ENCODE measurements at places on chromosomes 1 and 21.

DNA sequence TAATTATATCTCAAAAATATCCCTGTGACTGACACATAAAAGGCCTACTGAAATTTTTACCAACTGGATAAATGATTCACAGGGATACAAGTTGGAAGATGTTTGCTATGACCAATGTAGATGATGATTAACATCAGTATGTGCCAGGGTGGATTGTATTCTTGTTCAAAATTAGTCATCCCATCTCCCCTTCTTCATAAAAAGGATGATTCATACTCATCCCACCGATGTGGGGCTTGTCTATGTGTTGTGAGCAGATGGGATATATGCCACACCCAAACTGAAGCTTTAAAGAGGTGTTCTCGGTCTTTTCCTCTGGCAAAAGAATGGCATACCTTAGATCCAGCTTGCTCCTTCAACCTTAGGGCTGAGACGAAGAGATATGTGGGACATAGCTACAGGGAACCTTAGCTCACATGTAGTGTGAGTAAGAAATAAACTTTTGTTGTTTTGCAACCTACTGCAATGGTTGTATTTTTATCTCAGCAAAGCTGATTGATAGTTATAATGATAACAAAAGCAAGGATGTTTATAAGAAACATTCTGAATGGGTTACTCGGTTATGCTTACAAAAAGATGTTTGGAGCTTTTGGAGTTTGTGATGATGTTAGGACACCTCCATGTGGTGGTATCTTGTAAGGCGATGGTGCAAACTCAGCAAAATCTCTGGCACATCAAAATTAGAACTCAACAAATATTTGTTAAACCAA, 29.4 kb downstream of the SPATA17 start:
- H3K27me3 ChIP-seq = no peaks in the 10 kb centered on the region
- H3K4me1 ChIP-seq = no peaks in the 10 kb centered on the region
- no peak overlapping the region for H3K4me3 ChIP-seq
- no peak overlapping the region for H3K27ac ChIP-seq

- H3K36me3 ChIP-seq = no peaks in the 10 kb centered on the region
- H3K4me1 ChIP-seq = no peaks in the 10 kb centered on the region
- H3K27me3 ChIP-seq = peaks cover 16% of the 10 kb centered on the region
- no peak overlapping the region for H3K27ac ChIP-seq
- no peak overlapping the region for H3K4me3 ChIP-seq
- no peak for DNase-seq
Observed at GRCh38 chr1:168893359-168893801, 164.4 kb upstream of the DPT start.

GRCh38 chr1:231869364-231869763, 242.8 kb downstream of the DISC1 start:
- H3K36me3 ChIP-seq = peaks cover 4% of the 10 kb centered on the region
- no peak overlapping the region for H3K27ac ChIP-seq
- DNase-seq = no peak
- H3K4me3 ChIP-seq = no peak overlapping the region
- peaks cover 35% of the 10 kb centered on the region for H3K4me1 ChIP-seq

DNA sequence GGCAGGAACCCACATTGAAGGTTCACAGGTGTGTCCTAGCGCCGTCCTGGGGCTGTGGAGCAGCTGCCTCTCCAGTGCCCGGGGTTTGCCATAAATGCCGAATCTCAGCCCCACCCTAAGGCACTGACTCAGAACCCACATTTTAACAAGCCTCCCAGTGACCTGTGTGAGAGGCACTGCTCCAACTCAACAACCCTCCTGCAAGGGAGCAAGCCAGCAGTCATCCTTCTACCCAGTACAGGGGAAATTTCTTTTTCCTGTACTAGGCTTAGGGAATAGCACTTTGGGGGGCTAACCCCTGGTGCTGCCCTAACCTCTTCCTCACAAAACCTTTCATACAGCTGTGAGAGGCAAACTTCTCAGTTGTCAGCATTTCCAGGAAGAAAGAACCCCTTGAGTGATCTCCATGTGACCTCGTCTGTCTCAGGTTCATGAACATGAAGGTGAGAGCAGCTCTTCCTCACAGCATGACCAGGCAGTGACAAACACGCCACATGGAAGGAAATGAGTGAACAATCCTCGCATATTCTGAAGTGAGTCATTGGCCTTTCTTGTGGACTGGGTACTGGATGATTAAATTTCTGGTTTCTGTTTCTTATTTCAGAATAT, 11.4 kb upstream of the BCAR3 start:
- peaks cover 3% of the 10 kb centered on the region for H3K4me1 ChIP-seq
- peak; percentile 50 for DNase-seq

DNA sequence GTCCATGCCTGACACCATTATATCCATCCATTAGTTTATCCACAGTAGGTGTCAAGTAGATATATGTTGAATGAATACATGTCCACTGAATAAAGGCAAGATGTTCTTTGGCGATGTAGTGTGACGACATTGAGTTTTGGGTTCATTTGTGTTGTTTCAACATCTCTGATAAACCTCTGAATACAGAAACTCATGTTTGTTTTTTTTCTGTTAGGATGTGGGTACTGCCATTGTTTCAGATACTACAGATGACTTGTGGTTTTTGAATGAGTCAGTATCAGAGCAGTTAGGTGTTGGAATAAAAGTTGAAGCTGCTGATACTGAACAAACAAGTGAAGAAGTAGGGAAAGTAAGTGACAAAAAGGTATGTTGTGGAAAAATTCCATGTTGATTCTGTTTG, 28.1 kb downstream of the MDM4 start:
- no peaks in the 10 kb centered on the region for H3K27me3 ChIP-seq
- H3K4me1 ChIP-seq = peaks cover 59% of the 10 kb centered on the region
- peaks cover 92% of the 10 kb centered on the region for H3K36me3 ChIP-seq
- DNase-seq = no peak

DNA sequence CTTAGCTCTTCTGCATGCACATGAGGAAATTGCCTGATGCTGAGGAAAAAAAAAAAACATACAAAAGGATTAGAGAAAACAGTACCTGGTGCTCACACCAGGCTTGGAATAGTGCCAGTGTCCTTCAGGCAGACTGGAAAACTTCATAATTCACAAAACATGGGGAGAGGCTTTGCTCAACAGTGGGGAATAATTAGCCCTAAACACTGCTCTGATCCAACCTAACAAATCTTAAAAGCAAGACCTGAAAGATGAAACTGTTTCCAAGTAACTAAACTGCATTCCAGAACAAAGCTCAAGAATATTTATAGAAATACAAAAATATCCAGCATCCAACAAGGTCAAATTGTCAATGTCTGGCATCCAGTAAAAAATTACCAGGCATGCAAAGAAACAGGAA, 124.8 kb downstream of the AK5 start:
- H3K27me3 ChIP-seq = no peaks in the 10 kb centered on the region
- H3K36me3 ChIP-seq = no peaks in the 10 kb centered on the region
- no peak overlapping the region for H3K27ac ChIP-seq
- H3K4me1 ChIP-seq = no peaks in the 10 kb centered on the region
- no peak overlapping the region for H3K4me3 ChIP-seq
- no peak for DNase-seq

- DNase-seq = no peak
- H3K4me1 ChIP-seq = no peaks in the 10 kb centered on the region
Observed at GRCh38 chr1:99843760-99844159, 6.4 kb upstream of the AGL start.

GRCh38 chr1:33692206-33693188, 171.4 kb upstream of the HMGB4 start:
- H3K27me3 ChIP-seq = peaks cover 4% of the 10 kb centered on the region
- no peaks in the 10 kb centered on the region for H3K4me1 ChIP-seq
- no peak overlapping the region for H3K27ac ChIP-seq
- DNase-seq = no peak

- H3K4me1 ChIP-seq = no peaks in the 10 kb centered on the region
- H3K27me3 ChIP-seq = peaks cover 26% of the 10 kb centered on the region
- H3K27ac ChIP-seq = no peak overlapping the region
- H3K4me3 ChIP-seq = no peak overlapping the region
Observed at GRCh38 chr1:20465187-20465586, 20.8 kb downstream of the CAMK2N1 start.

DNA sequence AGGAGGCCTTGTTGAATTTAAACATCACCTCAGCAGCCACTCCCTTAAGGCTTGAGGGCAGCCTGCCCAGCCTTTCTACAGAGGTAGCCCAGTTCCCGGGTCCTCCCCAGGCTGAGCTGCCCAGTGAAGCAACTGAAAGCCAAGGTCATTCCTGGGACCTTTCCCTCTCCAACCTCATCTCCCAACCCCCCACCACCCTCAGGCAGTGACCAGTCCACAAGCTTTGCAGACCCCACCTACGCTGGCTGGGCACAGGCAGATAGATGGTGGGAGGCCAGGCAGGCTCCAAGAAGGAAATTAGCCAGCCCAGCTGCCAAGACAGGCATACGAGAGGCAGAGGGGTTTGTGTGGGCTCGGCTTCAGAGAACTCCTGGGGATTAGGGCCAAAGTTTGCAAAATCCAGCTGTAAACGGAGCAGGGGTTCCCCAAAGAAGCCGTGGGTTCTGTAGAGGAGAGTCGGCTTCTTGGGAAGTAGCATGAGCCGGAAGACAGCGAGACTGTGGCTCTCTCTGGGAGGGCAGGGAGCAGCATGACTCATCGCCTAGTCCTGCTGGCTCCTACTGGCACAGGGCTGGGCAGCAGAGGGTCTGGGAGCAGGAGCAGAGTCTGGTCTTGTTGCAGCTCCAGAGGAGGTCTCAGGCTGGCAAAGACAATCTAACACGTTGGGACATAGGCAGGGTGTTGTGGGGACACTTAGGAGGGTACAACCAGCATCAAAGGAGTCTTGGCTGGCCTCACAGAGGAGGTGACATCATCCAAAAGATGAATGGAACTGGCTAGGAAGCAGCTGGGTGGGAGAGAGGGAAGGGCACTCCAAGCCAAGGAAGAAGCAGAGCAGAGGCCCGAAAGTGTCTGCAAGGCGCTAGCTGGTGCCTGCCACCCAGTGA, 2.8 kb upstream of the ZC3H12A start:
- no peaks in the 10 kb centered on the region for H3K27me3 ChIP-seq
- DNase-seq = no peak
- H3K4me3 ChIP-seq = no peak overlapping the region
- peak overlapping the region; percentile 73 for H3K27ac ChIP-seq
- peaks cover 17% of the 10 kb centered on the region for H3K36me3 ChIP-seq

DNA sequence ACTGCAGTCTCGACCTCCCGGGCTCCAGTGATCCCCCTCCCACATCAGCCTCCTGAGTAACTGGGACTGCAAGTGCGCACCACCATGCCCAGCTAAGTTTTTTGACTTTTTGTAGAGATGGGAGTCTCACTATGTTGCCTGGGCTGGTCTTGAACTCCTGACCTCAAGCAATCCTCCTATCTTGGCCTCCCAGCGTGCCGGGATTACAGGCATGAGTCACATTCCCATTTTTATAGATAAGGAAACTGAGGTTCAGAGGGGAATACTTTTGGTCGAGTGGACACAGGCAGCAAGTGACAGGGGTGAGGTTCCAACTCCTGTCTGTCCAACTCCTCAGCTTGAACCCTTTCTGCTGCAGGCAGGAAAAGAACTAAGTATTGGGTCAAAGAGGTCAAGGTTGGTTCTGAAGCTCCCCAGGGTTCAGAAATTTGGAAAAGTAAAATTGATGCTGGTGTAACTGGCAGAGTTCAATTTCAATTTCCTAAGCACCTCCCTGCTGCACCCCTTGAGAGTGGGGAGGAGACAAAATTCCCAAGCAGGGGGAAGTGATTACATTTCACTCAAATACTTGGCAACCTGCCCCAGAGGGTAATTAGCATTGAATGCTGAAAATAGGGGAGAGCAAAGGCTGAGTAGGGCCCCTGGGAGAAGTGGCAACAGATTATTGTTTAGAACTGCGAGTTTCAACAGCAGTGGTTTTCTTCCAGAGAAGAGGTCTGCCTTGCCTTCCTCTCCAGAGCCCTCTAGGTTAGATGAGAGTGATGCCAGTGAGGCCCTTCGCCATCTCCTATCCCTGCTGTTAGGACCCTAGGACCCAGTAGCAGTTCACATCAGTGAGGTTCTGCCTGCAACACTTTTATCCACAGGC, 17.5 kb upstream of the ALPL start:
- H3K27me3 ChIP-seq = peaks cover 59% of the 10 kb centered on the region
- no peaks in the 10 kb centered on the region for H3K36me3 ChIP-seq
- DNase-seq = no peak
- H3K4me3 ChIP-seq = no peak overlapping the region
- no peak overlapping the region for H3K27ac ChIP-seq

DNA sequence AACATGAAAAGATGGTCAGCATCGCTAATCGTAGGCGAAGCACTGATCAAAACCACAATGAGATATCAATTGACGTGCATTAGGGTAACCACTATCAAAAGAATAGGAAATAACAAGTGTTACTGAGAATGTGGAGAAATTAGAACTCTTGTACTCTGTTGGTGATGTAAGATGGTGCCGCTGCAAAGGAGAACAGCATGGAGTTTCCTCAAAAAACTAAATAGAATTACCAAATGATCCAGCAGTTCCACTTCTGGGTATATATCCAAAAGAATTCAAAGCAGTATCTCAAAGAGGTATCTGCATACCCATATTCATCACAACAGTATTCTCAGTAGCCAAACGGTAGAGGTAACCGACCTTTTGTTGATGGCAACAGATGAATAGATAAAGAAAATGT, 8.3 kb upstream of the CD101 start:
- H3K27ac ChIP-seq = no peak overlapping the region
- H3K36me3 ChIP-seq = no peaks in the 10 kb centered on the region
- H3K4me1 ChIP-seq = peaks cover 26% of the 10 kb centered on the region
- peaks cover 3% of the 10 kb centered on the region for H3K27me3 ChIP-seq
- DNase-seq = no peak

DNA sequence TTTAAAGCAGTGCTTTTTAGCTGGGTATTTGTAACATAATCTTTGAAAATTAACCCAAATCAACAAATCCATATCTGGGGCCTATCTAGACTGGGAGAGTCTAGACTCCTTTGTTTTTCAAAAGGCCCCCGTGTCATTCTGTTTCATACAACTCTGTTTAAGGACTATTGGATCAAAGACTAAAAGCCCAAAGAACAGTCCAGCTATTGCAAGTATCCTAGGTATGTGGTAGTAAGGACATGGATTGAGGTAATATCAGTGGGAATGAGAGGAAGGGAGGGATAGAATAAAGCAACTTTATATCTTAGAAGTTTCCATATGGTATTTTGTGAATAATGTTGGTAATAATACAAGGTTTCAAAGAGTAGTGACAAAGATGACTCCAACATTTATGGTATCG, 18.2 kb downstream of the KIF1B start:
- H3K27me3 ChIP-seq = no peaks in the 10 kb centered on the region
- no peak overlapping the region for H3K27ac ChIP-seq
- H3K4me3 ChIP-seq = no peak overlapping the region
- no peak for DNase-seq
- H3K4me1 ChIP-seq = no peaks in the 10 kb centered on the region

DNA sequence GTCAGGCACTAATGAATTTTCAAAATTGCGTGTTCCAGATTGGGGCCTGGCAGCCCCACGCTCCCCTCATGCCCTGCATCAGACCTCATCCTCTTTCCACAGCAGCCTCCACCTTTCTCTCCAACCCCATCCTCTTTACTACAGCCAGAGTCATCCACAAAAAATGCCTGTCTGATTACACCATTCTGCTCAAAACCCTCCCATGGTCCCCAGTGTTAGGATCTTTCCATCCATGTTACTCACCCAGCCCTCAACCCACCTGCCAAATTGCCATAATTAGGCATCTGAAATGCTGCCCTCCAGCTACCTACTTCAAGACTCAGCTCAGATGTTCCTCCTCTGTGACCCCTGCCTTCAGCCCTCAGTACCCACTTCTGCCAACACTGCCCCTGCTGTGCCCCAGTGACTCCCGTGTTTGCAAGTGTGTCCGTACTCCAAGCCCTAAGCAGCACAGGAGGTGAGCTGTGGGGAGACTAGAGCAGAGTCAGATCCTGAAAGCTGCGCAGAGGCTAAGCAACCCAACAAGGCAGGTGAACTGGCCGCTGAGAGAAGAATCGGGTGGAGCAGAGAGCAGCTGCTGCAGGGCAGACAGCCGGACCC, 715 bp upstream of the ARTN start:
- no peak overlapping the region for H3K4me3 ChIP-seq
- no peaks in the 10 kb centered on the region for H3K36me3 ChIP-seq
- peaks cover 14% of the 10 kb centered on the region for H3K4me1 ChIP-seq
- no peak for DNase-seq

All from activated naive CD4-positive, alpha-beta T cell treated with anti-CD3 and anti-CD28 coated beads, Interleukin-2, amount 10 ng/mL, durations not matched to agents 7 days and 5 days (primary cell).